A549 treated with CORT108297 at 1 μM for 4 hours (cell line): ENCODE measurements at places on chromosomes 6 and 20. TPM values are rescaled to one million over a fixed set of nuclear protein-coding genes. Genes with fewer than 3 reads are reported as not detected.

The TMC2 gene
- not detected in 5 replicates for total RNA-seq

The IL17A gene
- total RNA-seq: not detected in 5 replicates

The TGM2 gene
- 302 to 496 TPM (median 426 TPM) in 5 replicates for total RNA-seq

The C20orf144 gene
- total RNA-seq: 0.08 to 0.13 TPM (median 0.10 TPM) in 4 of 5 replicates, not detected in the other

The SALL4 gene
- 1.1 to 2.0 TPM (median 1.4 TPM) in 5 replicates for total RNA-seq

The FAM162B gene
- not detected in 5 replicates for total RNA-seq

The C6orf58 gene
- total RNA-seq: 0.13 to 0.24 TPM (median 0.15 TPM) in 5 replicates

The KCNK5 gene
- total RNA-seq: 0.91 to 1.6 TPM (median 1.2 TPM) in 5 replicates

The MAN1A1 gene
- 0.02 to 0.07 TPM (median 0.03 TPM) in 5 replicates for total RNA-seq

The RPN2 gene
- 249 to 270 TPM (median 262 TPM) in 5 replicates for total RNA-seq

The ANGPT4 gene
- total RNA-seq: 0.01 to 0.04 TPM (median 0.02 TPM) in 4 of 5 replicates, not detected in the other

The NFATC2 gene
- 6.5 to 8.9 TPM (median 7.6 TPM) in 5 replicates for total RNA-seq

The BPIFB1 gene
- 0.07 to 0.22 TPM (median 0.14 TPM) in 3 of 5 replicates, not detected in the others for total RNA-seq

The TEAD3 gene
- 4.1 to 7.8 TPM (median 6.2 TPM) in 5 replicates for total RNA-seq

The PBOV1 gene
- total RNA-seq: not detected in 5 replicates

The ZNF391 gene
- 0.23 to 0.30 TPM (median 0.26 TPM) in 5 replicates for total RNA-seq

The YIPF3 gene
- 68.9 to 77.0 TPM (median 70.5 TPM) in 5 replicates for total RNA-seq

The SFTA2 gene
- total RNA-seq: not detected in 5 replicates

The C20orf202 gene
- 0.05 to 0.13 TPM (median 0.07 TPM) in 3 of 5 replicates, not detected in the others for total RNA-seq
